Fibroblast of skin of left biceps (primary cell): ENCODE measurements at places on chromosomes 7 and 10.

- no peak for DNase-seq
These were observed 78.6 kb downstream of the THSD7A start for GRCh38 chr7:11753433-11753832.

DNA sequence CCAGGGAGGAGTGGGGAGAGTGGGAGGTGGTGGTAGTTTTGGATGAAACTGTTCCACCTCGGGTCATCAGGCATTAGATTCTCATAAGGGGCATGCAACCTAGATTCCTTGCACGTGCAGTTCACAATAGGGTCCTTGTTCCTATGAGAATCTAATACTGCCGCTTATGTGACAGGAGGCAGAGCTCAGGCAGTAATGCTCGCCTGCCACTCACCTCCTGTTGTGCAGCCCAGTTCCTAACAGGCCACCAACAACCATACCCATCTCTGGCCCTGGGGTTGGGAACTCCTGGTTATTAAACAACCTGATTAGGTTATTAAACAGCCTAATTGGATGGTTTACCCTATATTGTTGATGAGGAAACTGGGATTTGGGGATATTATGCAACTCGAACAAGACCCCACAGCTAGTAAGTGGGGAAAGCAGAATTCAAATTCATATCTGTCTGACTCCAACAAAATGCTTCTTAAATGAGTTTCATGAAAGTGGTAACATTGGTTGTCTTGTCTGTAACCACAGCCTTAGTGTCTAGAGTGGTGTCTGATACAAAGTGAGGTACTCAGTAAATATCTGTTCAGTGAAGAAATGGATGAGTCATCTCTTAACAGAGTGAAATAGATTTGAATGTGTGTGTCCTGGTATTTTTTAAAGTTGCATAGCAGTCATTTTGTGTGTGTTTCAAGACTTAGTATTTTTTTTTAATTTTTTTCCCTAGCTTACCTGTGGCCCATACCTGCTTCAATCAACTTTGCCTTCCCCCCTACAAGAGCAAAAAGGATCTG, 101.6 kb downstream of the HECTD2 start:
- DNase-seq = peak; percentile 83

DNA sequence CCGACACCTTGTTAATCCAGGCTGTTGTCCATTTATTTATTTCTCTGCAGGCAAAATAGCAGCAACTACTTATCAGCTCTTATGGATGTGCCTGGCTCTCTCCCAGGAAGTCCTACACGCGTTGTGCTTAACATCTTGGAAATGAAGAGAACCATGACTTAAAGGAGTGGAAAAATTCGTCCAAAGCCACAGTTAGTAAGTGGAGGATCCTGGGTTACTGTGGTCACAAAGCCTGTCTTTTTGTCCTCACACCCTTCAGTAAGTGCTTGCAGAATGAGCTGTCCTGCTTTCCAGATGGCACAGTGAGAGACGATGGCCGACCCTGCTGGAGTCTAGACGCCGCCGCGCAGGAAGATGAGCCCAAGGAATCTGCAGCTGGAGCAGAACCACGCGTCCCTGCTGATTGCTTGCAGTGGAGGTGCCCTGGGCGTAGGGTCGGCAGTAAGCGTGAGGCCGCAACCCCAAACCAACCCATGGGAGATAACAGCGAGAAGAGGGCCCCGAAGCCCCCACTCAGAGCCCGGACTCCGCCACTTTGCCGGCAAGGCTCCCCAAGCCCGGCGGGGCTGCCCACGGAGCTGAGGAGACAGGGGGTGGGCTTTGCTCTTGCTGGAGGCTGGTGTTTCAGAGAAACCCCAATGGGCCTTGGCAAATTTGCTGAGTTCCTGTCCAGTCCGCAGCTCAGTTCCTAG, 178.6 kb downstream of the CXCL12 start:
- no peak for DNase-seq

DNA sequence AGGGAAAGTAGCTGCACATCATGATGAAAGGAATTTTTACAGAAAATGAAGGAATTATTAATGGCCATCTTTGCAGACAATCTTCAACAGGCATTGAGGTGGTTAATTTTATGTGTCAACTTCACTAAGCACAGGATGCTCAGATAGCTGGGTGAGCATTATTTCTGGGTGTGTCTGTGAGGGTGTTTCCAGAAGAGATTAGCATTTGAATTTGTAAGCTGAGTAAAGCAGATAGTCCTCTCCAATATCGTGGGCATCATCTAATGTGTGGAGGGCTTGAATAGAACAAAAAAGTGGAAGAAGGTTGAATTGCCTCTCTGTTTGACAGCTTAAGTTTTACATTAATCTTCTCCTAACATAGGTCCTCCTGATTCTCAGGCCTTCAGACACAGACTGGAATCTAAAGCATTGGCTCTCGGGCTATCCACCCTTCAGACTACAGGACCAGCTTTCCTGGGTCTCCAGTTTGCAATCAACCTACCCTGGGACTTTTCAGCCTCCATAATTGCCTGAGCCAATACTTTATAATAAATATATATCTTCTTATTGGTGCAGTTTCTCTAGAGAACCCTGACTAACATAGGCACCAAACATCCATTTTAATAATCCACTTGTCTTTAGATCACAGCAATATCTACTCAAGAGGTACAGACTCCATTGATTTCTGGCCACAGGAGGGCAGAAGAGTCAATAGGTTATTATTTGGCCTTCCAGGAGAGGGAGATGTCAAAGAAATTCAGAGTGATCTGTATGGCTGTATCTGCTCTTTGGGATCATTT, 10.5 kb upstream of the CRPPA start:
- DNase-seq = no peak

- no peak for DNase-seq
These were observed 4.3 kb downstream of the DYNC1I1 start for GRCh38 chr7:95776561-95777185.

- no peak for DNase-seq
These were observed 630 bp downstream of the RSBN1L start for GRCh38 chr7:77696643-77697534.

DNA sequence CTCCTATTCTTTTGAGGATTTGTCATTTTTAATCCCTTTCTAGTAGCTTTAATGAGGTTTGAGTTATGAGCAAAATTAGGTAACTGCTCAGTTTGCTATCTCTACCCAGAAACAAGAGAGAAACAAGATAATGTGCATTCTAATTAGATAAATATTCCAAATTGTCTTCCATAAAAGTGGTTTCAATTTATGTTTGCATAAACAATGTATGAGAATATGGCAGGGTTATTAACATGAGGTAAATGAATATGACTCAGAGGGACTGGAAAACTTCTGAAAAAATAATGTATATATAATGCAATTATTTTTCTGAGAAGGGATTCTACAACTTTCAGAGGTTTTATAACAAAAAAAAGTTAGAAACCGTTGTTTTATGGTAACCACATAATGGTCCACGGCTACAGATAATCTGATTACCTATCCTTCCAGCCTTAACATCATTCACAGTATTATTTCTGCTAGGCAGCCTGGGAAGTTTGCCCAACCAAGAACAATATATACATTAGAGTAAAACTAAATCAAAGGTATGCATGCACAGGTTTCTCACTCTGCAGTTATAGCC, 101.2 kb downstream of the CRPPA start:
- no peak for DNase-seq

DNA sequence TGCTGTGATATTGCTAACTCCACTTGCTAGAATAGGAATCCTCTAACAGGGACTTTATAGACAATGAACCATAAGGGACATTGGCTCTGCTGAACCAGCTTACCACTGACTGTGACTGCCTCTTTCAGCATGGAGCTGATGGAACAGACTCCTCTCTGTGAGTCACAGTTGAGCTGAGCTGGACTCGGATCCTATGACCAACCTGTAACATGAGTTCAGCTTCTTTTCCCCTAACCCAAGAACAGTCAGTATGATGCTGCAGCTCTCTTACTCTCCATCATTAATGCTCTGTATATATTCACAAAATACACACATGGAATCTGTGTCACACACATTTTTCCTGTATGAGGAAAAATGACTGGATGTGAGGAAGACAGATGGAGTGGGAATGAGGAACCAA, 177.9 kb upstream of the BET1 start:
- DNase-seq = peak; percentile 35

- no peak for DNase-seq
These were observed 105.6 kb upstream of the RET start for GRCh38 chr10:42971251-42971599.

DNA sequence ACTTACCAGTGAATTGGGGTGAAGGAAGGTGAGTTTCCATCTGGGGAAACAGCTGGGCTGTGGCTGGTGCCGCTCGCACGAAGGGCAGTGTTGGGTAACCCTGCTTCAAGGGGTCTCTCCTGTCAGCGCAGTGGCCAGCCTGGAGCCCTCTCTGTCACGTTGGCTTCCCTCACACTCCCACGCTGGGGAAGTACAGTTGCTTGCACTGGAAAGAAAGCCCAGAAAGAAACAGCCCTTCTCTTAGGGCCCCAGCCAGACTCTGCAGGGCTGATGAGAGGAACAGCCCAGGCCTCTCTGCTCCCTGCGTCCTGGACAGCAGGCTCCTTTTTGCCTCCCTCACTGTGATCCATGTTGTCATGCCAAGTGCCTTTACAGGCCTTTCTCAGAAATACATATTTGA, 40.3 kb upstream of the TRIM8 start:
- no peak for DNase-seq

DNA sequence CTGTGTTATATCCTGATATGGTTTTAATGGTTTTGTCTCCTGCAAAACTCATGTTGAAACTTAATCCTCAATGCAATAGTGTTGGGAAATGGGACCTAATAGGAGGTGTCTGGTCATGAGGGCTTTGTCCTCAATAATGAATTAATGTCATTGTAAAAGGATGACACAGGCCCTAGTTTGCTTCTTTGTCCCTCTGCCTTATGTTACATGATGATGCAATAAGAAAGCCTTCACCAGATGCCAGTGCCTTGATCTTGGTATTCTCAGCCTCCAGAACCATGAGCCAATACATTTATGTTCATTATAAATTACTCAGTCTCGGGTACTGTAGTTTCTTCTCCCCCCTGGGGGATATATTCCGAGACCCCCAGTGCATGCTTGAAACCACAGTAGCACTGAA, 1247.4 kb upstream of the SORCS1 start:
- DNase-seq = no peak

GRCh38 chr10:36802490-36803153, 322.8 kb upstream of the ANKRD30A start:
- peak; percentile 10 for DNase-seq

- no peak for DNase-seq
These were observed 199.5 kb downstream of the GPAM start for GRCh38 chr10:111984057-111984456.

- no peak for DNase-seq
These were observed 32.9 kb downstream of the FAM241B start for GRCh38 chr10:69662901-69663300.

DNA sequence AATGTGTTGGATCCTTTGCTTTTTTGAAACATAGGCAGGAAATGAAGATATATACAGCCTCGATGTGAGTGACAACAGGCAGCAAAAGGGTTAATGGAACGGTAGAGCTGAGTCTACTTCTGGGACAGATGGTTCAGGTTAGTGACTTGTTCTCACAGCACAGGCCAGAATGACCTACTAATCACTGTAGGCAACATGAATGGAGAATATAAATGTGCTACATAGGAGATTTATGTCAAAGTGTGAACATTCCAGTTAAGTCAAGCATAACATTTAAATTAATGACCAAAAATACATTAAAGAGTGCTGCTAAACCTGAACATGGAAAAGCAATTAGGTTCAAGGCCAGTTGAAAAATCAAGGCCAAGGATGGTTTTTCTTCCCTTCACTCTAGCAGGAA, 235.2 kb downstream of the POU6F2 start:
- no peak for DNase-seq

DNA sequence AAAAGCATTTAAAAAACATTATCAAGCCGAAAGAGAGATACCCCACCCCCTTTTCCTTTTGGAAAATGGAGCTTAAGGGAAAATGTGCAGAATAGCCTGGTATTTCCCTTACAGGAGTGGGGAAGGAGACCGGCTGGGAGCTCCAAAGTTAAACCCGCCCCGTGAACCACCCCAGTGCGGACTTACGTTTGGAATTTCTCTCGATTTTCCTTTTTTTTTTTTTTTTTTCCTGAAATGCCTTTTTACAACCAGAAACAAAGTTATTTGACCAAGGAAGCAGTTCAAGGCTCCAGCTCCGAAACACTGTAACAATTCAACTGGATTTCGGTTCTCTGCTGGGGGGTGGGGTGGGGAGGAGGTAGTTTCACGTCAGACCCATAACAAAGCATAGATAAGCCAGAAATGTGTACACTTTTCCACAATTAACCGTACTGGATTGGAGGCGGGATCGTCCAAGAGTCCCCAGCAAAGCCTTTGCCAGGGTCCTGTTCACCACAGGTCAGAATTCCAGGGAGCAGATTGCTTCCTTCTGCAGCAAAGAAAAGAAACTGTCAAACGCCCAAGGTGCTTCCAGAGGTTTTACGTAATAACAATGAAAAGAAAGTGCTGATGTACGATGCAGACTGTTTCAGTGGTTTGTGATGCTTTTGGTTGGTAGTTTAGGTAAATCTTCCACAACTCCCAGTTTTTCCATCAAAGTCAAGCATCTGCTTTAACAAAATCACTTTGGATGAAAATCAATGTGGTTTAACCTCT, 6.7 kb downstream of the SKIDA1 start:
- DNase-seq = no peak

GRCh38 chr7:132004529-132004928, 448.1 kb upstream of the PODXL start:
- DNase-seq = peak; percentile 5

- DNase-seq = no peak
These were observed 7.9 kb upstream of the PLEKHS1 start for GRCh38 chr10:113743594-113743993.

DNA sequence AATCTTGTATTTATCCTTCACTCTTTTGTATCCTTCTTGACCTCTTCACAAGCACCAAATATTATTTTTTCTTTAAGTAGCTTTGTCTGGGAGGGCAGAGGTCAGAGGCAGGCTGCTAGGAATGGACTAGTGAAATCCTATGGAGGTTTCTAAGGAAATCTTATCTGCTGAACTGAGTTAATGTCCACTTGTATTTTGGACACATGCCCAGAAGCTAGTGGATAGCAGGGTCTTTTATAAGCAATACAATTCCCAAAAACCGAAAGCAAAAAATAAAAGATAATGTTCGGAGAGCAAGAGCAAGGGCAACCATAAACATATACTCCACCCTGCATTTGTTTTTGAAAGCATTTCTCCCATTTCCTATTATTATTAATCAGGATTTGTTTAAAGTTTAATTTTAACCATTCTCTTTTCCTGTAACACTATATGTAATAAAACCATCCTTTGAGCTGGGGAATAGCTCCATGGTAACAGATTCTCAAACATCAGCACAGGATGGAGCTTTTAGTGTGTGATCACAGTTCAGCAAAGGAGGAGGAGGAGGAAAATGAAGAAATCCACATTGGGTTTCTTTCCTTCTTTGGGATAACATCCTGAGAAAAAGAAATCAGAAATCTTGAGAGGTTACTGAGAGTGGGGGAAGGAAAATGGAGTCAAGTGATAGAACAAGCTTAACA, 328.2 kb upstream of the LRRN3 start:
- no peak for DNase-seq

DNA sequence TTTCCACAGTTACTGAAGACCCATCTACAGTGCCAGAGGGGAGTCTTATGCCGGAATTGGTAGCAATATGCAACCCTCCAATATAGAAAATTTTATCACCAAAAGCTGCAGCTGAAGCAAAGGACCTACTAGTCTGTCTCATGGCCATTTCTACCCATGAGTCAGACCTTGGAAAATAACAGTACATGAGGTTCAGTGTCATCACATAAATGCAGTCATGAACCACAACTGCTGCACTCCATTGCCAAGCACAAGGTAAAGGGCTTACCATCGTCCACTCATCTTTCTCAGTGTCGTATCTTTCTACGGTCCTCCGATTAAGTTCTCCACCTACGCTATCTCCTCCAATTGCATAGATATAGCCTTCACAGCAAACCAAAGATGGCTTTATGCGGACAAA, 21.8 kb downstream of the KBTBD2 start:
- no peak for DNase-seq

GRCh38 chr7:42414028-42414427, 177.0 kb upstream of the GLI3 start:
- DNase-seq = no peak
